ENCODE measurements at places on chromosomes 1 and 21.

GRCh38 chr1:209988706-209989105, 50.7 kb downstream of the SYT14 start:
- no peak for DNase-seq

- DNase-seq: no peak
These were observed 682.4 kb upstream of the TPTE start for GRCh38 chr21:9838738-9839642.

GRCh38 chr1:204115116-204115515, 36.7 kb downstream of the ETNK2 start:
- DNase-seq: no peak

DNA sequence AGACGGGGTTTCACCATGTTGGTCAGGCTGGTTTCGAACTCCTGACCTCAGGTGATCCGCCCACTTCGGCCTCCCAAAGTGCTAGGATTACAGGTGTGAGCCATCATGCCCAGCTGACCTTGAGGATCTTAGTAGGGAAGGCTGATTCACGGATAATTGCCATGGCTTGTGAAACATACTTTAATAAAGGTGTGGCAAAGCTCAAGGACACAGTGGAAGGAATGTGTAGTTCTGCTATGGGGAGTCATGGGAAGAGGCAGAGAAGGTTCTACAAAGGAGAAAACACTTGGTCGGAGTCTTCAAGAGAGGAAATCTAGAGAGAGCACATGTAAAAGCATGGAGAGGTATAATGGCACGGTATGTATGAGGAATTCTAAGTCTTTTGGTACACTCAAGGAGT, 12.7 kb upstream of the PTCH2 start:
- no peak for DNase-seq

- no peak for DNase-seq
These were observed 17.7 kb downstream of the TNR start for GRCh38 chr1:175725684-175726083.

GRCh38 chr21:45613881-45614280, 29.6 kb upstream of the PCBP3 start:
- DNase-seq: no peak

DNA sequence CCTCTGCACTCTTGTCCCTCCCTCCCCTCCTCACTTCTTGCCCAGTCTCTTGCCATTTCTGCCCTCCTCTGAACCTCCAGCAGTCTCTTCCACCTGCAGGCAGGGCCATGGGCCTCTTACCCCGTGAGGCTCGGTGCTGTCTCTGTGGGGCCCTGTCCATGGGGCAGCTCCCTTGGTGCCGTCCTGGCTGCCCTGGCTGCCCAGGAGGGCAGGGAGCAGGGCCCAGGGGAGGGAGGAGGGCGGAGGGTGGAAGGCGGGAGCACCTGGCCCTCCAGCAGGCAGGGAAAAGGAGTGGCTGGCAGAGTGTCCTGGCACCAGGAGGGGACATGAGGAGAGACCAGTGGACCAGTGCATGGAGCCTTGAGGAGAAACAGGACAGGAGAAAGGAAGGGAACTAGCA, at the start of gene RORC:
Gene RORC (minus strand): TSS at position 198 of the 400 bp plus-strand sequence. CDS start 38 bp downstream, at position 160.
- no peak for DNase-seq

GRCh38 chr1:63861052-63861691, 87.4 kb downstream of the ROR1 start:
- no peak for DNase-seq

DNA sequence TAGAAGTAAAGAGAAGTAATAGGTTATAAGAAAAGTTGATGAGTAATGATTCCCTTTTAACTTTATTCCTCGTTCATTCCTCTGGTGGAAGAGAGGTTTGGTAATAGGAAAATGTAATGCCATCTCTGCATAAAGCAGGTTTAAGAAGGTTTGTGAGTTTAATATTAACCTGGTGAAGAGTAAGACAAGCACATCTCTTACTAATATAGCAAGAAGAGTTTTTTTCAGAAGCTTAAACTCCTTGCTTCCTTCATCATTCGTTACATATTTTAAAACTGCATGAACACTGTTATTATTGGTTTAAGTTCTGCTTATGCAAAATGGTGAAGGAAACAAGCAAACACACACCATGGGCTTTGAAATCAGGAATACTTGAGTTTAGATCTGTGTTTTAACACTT, 9.2 kb upstream of the PLA2G4A start:
- DNase-seq: no peak

DNA sequence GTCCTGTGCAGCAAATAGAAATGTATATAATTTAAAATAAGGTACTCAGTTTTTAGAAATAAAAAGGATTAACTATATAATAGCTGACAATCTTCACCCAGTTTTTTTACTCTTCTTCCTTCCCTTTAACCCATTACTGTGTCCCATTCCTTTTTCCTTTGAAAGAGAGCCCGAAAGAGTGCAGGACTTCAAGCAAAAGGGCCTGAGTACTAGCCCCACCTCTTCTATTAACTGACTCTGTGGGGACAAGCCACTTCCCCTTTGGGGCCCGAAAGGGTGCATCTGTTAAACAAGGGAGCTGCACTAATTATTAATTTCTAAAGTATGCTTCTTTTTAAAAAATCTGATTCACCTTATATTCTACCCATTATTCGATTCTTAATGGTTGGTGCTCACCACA, 3.3 kb downstream of the USP24 start:
- DNase-seq: no peak

- no peak for DNase-seq
These were observed 22.2 kb downstream of the EPHX4 start for GRCh38 chr1:92051948-92052347.

- DNase-seq: no peak
These were observed 370.1 kb downstream of the PTBP2 start for GRCh38 chr1:97091679-97092078.

DNA sequence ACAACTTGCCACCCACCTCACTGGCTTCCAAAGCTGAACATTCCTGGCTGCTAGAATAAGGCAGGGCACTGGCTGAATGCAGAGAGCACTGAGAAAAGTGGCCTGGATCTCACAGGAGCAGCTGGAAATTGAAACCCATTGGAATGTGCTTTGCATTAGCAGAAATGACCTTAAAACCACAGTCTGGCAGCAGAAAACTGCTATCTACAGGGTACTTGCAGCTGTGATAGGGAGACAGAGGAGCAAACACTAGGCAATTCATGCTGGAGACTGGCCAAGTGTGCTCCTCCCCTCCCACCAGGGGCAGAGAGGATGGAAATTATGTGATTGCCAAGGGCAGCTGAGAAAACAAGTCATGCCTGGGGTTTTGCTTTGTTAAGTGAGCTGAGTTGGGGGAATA, 47.2 kb downstream of the HSD3B1 start:
- no peak for DNase-seq

- DNase-seq: no peak
These were observed 51.7 kb downstream of the SH3GLB1 start for GRCh38 chr1:86756062-86756406.

All from activated CD4-positive, alpha-beta T cell treated with anti-CD3 and anti-CD28 coated beads for 24 hours (primary cell).